ENCODE measurements at places on chromosomes 2 and 18. TPM values are rescaled to one million over a fixed set of nuclear protein-coding genes. Genes with fewer than 3 reads are reported as not detected.

DUSP19 gene
- 1.0 TPM for polyA plus RNA-seq

CRYGC gene
- polyA plus RNA-seq: not detected

CTAGE1 gene
- not detected for polyA plus RNA-seq

FEV gene
- polyA plus RNA-seq: 3.9 TPM

GKN1 gene
- not detected for polyA plus RNA-seq

AQP12A gene
- polyA plus RNA-seq: 284 TPM

CD207 gene
- polyA plus RNA-seq: 0.11 TPM

DNA sequence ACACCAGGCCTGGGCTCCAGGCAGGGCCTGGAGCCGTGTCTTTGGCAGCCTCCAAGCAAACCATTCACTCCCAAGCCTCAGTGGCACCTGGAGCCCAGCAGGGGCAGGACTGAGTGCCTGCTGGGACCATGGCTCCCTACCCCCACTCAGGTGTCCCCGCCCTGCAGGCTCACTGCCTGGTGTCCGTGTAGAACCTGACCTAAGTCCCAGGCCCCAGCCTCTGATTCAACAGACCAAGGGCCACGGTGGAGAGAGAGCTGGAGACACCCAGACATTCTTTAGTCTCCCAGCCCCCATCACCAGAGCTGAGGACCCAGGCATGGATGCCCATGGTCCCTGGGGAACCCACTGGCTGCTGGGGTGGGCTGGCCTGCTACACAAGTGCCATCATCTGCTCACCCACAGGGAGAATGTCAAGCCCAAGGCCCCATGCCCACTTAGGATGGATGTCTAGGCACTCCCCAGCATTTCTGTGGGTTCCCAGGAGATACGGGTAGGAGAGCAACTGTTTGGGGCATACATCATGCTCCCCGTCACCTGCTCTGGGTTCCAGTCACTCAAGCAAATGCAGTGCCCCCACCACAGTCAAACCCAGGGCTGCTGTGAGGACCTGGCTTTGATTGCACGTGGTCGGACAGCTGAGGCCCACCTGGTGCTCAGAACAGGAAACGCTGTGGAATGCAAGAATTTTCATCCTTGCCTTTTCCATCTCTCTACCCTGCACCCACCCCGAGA lies 42.9 kb upstream of the ATG16L1 start:
- DNase-seq: no peak
- no peaks in the 10 kb centered on the region for H3K27me3 ChIP-seq
- H3K4me1 ChIP-seq: no peaks in the 10 kb centered on the region

DNA sequence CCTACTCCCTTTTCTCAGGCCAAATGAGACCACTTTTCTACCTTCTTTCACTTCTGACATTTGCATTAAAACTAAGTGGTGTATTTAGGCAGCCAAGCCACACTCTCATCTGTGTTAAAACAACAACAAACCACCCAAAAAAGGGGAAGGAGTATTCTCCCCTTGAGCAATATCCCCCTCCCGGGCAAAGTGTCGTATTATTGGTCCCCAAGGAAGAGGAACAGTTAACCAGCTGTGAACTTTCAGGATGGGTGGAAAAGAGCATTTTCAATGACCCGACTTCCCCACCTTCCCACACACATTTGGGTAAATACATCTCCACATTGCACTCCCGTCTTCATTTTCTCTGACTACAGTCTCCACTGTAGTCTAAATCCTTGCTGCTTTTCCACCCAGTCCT lies 44.3 kb downstream of the FEZ2 start:
- no peaks in the 10 kb centered on the region for H3K27me3 ChIP-seq
- H3K4me1 ChIP-seq: peaks cover 4% of the 10 kb centered on the region
- H3K4me3 ChIP-seq: no peak overlapping the region
- no peak for DNase-seq

DNA sequence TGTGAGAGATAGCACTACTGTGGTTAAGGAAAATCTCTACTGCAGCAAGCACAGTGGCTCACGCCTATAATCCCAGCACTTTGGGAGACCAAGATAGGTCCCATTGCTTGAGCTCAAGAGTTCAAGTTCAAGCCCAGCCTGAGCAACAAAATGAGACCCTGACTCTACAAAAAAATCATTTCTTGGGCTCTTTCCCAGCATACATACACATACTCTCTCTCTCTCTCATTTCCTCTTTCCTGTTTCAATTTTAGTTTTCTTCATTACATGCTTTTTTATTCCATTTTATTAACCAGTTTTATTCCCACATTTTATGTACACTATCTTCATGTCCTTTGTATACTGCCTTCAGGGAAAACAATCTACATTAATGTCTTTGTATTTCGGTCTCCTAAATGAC lies 14.6 kb downstream of the WDR33 start:
- no peaks in the 10 kb centered on the region for H3K4me1 ChIP-seq
- H3K4me3 ChIP-seq: no peak overlapping the region
- no peak for DNase-seq
- H3K27me3 ChIP-seq: no peaks in the 10 kb centered on the region

DNA sequence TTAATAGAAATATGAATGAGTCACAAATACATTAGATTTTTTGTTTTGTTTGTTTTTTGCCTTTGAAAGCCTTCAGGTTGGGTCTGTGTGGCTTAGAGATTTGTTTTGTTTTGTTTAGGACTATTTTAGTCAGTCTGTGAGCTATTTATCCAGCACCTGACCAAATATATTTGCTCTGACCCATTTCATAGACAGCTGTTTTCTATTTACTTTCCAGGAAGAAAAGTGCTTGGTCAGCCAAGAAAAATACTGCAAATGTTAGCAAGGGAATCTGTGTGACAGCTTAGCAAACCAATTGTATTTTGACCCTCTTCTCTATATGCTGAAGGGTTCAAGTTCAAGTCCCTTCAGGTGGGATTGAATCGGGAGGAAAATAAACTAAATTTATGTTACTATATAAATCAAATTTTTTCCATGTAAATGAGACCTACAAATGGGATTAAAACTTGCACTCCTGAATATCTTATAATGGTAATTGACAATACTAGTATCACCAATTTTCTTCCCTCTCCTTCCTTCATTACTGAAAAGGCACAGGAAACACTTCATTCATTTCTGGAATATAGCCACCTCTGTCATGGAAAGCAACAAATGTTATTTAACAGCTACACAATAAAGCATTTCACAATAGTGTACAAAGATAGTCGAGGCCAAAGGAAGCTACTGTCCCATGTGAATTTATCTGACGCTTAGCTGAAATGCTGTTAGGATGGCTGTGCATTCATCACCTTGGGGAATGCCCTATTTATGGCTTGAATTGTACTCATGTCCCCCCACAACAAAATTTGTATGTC lies 23.1 kb upstream of the KLF7 start:
- no peak overlapping the region for H3K27ac ChIP-seq
- no peaks in the 10 kb centered on the region for H3K36me3 ChIP-seq
- H3K4me1 ChIP-seq: peaks cover 8% of the 10 kb centered on the region
- no peaks in the 10 kb centered on the region for H3K27me3 ChIP-seq

DNA sequence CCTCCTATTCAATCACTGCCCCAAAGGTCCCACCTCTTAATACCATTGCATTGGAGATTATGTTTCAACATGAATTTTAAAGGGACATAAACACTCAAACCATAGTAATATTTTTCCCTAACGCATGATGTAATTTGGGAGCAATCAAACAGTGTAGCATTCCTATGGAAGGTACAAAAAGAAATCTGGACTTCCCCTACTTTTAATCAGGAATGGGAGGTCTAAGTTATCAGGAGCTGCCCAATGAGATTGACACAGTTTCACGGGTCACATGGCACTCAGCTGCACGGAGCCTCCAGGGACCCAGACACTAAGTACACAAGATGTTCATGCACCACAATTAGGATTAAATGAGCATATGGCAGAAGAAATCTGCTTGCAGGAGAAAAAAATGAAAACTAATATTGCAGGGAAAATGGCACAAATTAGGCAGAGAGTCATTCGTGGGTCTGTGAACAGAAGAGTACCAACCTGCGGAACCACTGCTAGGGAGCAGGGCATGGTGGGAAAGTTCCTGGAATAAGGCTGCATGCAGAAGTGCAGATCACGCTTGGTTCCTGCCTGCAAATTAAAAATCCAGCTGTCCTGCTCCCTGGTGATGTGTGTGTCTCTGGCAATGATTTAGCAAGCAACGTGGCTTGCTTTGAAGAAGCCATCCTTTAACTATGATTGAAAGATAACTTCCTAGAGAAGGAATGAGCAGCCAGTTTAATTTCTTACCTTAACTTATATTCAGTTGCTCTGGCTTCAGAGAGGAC lies 326.6 kb upstream of the ID2 start:
- no peak overlapping the region for H3K27ac ChIP-seq
- no peaks in the 10 kb centered on the region for H3K27me3 ChIP-seq
- H3K4me1 ChIP-seq: no peaks in the 10 kb centered on the region
- H3K4me3 ChIP-seq: no peak overlapping the region
- no peaks in the 10 kb centered on the region for H3K36me3 ChIP-seq

DNA sequence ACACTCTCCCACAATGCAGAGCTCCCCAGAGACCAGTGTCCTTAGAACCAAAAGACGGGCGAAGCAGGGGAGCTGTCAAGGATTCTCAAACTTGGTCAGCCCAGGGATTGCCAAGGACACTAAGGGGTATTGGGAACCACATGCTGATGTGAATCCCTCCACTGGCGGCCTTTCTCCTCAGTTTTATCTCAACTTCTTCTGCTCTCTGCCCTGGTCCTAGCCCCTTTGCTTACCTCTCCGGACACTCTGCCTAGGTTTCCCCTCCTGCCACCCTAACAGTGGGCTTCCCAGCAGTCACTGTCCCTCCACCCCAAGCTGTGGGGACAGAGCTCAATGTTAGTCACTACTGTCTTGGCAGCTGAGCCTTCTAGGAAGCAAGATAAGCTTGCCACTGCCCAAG lies 61.1 kb downstream of the POLR1A start:
- no peak for DNase-seq
- peaks cover 3% of the 10 kb centered on the region for H3K4me1 ChIP-seq
- H3K27ac ChIP-seq: no peak overlapping the region
- H3K4me3 ChIP-seq: no peak overlapping the region
- H3K36me3 ChIP-seq: no peaks in the 10 kb centered on the region

DNA sequence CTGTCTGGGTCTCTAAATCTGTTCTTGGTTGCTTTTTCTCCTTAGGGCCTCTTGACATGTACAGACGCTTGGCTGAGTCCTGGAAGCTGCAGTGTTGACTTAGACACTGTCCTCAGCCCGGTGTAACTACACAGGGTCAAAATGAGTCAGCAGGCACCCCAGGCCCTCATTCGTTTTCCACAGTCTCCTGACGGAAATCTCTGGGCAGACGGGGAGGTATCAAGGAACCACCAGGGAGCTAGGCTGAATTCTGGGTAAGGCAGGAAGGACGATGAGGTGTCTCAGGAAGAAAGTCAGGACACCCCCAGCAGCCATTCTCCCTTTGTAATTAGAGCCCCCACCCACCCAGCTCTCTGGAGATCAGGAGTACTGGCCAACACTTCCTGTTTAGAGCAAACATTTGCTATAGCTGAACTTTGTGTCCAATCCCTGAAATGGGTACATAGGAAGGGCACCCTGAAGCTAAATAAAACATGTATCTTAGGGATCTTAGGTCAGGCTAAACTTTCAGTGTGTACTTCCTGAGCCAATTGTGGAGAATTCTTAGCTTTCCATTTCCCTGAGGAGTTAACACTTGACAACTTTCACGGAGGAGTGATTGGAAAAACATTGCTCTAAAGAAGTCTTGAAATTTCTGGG lies 23.9 kb upstream of the EPAS1 start:
- H3K4me1 ChIP-seq: no peaks in the 10 kb centered on the region
- H3K4me3 ChIP-seq: no peak overlapping the region
- no peaks in the 10 kb centered on the region for H3K36me3 ChIP-seq
- no peaks in the 10 kb centered on the region for H3K27me3 ChIP-seq

DNA sequence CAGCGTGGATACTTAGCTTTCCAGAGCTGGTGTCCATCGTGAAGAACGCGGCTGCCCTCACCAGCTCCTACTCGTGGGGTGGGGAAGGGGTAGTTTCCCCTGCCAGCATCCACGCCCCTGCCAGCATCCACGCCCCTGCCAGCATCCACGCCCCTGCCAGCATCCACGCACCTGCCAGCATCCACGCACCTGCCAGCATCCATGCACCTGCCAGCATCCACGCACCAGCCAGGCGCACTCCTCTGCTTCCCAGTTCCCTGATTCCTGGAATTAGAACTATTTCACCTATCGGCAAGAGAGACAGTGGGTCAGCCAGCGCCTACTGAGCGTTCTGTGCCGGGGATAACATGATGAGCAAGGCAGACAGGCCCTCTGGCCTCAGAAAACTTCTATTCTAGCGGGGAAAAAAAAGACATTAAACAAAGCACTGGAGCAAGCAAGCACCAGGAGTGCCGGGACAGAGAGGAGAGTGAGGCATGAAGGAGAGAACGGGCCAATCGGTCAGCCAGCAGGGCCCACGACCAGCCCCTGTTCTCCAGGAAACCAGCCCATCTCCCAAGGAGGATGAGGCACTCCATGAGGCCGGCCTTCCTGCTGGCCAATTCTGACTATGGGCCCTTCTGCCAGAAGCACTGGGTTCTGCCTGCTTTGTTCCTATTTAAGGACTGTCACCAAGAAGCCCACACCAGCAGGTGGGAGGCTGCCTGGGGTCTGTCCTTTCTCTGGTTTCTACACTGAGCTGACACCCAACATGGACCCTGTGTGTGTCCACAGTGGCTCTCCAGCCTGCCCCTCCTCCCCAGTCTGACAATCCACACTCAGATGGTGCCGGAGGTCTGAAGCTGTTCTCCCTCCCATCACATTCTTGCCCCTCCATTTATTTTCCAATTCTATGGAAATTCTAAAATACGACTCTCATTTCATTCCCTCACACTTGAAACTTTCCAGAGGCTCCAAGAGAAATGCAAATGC lies 78.4 kb upstream of the SALL3 start:
- no peak overlapping the region for H3K27ac ChIP-seq
- no peaks in the 10 kb centered on the region for H3K36me3 ChIP-seq
- no peak overlapping the region for H3K4me3 ChIP-seq
- peaks cover 3% of the 10 kb centered on the region for H3K27me3 ChIP-seq
- no peaks in the 10 kb centered on the region for H3K4me1 ChIP-seq

DNA sequence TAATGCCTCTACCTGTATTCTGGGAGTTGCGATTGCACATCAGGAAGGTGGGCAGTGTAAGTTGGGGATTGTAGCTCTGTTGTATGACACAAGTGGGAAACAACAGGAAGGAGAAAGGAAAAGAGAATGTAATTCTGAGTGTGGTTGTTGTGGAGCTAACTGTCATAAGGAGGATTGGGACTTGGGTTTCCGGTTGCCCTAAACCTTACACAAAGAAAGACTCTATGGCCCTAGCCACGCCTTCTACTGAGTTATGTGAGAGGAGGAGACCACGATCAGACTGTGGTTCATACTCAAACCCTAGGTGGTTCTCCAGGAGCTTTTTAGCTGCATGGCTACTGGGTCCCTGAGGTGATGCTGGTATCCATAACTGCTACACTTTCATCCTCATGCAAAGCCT lies 86.5 kb downstream of the TANC1 start:
- no peaks in the 10 kb centered on the region for H3K4me1 ChIP-seq
- H3K27me3 ChIP-seq: no peaks in the 10 kb centered on the region
- DNase-seq: no peak
- H3K36me3 ChIP-seq: no peaks in the 10 kb centered on the region

DNA sequence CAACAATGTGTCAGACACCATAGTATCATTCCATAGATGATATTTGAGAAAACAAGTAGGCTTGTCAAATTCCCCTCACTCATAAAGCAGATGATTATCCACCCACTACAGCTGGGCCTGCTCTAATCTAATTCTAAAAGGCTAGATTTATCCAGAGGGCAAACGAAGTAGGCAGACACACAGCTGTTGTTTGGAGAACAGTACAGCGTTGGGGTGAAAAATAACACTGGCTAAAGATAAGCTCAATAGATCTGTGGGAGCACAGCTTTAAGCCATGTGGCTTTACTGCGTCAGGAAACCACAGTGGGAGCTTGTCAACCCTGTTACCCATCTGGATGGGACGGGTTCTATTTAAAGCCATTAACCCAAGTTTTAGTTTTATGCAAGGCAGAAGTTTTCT lies 48.9 kb upstream of the COBLL1 start:
- no peak overlapping the region for H3K4me3 ChIP-seq
- H3K4me1 ChIP-seq: peaks cover 12% of the 10 kb centered on the region
- no peaks in the 10 kb centered on the region for H3K36me3 ChIP-seq
- no peak for DNase-seq
- no peaks in the 10 kb centered on the region for H3K27me3 ChIP-seq
- no peak overlapping the region for H3K27ac ChIP-seq
